GDM1 (cell line): ENCODE measurements at places on chromosomes 5 and 9.

DNA sequence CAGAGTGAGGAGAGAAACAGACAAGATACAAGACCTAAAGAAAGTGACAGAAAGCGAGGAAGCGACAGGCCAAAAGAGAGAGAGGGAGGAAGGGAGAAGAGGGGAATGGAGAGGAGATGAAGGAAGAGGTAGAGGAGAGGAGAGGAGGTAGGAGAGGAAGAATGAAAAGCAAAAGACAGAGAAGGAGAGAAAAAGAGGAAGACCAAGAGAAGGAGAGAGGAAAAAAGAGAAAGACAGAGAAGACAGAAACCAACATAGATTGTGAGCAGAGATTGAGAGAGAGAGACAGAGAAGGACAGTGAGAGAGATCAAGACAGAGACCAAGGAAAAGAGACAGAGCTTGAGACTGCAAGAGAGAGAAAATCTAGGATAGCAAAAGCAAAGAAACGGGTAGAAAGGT is 58.6 kb upstream of the FNIP1 start:
- DNase-seq: no peak

GRCh38 chr5:148228392-148228984 is 9.8 kb upstream of the MARCOL start:
- no peak for DNase-seq

- DNase-seq: no peak
These were observed 69.2 kb downstream of the ANGPTL2 start for GRCh38 chr9:127053057-127053821.

- no peak for DNase-seq
These were observed 31.9 kb downstream of the NIPSNAP3B start for GRCh38 chr9:104795857-104796256.

DNA sequence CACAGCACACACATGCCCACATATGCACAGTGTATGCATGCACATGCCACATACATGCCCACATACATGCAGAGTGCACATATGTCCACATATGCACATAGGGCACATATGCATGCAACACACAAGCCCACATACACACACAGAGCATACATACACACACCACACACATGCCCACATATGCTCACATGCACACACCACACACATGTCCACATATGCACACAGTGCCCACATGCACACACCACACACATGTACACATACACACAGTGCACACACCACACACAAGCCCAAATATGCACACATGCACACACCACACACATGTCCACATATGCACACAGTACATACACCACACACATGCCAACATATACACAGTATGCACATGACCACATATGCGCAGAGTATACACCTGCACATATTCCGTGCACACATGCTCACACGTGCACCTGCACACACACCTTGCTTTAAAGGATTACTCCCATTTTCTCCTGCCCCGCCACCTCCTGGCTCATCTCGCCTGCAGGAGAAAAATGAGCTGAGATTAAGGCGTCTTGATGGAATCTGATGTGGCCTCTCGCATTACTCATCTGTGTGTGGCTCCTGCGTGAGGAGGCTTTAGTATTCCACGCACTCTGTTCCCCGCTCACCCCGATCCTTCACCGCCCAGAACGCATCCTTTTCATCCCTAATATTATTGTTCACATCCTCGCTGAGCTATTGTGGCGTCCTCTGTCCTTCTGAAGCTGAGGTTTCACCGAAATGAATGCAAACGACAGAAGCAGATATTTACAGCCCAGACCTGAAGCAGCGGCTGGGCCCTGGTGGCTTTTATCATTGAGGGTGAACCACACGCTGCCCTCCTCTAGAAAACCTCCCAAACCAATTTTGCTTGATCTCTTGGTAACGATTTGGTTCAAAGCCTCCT is 182.7 kb downstream of the OLFM1 start:
- DNase-seq: no peak
